ENCODE measurements at places on chromosomes 12 and 14. TPM values are rescaled to one million over a fixed set of nuclear protein-coding genes. Genes with fewer than 3 reads are reported as not detected.
A peak's percentile ranks its signal among the peaks of the same experiment; 100 is the strongest.

LRP1-AS gene
- total RNA-seq: not detected

DNA sequence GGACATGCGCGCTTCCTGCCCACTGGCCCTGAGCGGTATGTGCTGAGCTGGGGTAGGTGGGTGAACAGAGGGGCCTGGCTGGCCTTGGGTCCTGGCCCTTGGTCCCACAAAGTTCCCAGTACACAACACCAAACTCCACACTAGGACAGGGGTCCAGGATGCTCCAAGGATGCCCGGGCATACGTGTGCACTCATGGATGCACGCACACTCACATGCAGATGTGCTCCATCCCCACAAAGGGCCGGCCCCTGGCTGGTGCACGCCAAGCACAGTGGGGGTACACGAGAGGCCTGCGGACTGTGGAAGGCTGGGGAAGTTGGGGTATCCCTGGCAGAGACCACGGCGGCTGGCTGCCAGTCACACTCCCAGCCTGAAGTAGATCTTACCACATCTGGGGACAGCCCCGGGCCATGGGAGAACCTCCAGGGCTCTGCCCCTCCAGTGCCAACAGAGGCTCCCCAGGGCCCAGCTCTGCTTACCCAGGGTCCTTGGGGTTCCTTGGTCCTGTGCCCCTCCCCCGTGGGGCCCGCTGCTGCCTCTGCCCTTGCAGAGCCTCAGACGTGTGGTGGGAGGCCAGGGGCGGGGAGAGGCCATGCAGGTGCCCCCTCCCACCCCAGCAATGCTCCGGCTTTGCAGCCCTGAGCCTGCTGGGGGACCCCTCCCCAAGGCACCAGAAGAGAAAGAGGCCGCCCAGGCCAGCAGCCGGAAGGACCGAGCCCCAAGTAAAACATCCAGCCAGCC is 24.0 kb upstream of the NUDT14 start:
- no peak for DNase-seq
- peaks cover 19% of the 10 kb centered on the region for H3K4me1 ChIP-seq
- peaks cover 28% of the 10 kb centered on the region for H3K27me3 ChIP-seq
- H3K27ac ChIP-seq: peak overlapping the region; percentile 55
- H3K4me3 ChIP-seq: no peak overlapping the region

ERBB3 gene
- 165 TPM for total RNA-seq

DEPDC4 gene
- total RNA-seq: 1.2 TPM

CAPRIN2 gene
- total RNA-seq: 20.8 TPM

SLC8A3 gene
- total RNA-seq: 0.20 TPM
